ENCODE measurements at places on chromosomes 5 and 9. TPM values are rescaled to one million over a fixed set of nuclear protein-coding genes. Genes with fewer than 3 reads are reported as not detected.

The BAG1 gene
- 80.2 TPM for total RNA-seq

The CD274 gene
- 1.6 TPM for total RNA-seq

The MSANTD3 gene
- 21.8 TPM for total RNA-seq

- no peak overlapping the region for H3K4me3 ChIP-seq
- H3K36me3 ChIP-seq = no peaks in the 10 kb centered on the region
- no peak overlapping the region for H3K27ac ChIP-seq
These were observed 13.2 kb downstream of the NR3C1 start for GRCh38 chr5:143390258-143390657.

GRCh38 chr5:17808566-17808965 lies 174.3 kb downstream of the TAF11L14 start:
- H3K4me1 ChIP-seq = no peaks in the 10 kb centered on the region
- no peak overlapping the region for H3K27ac ChIP-seq
- no peaks in the 10 kb centered on the region for H3K36me3 ChIP-seq
- H3K27me3 ChIP-seq = no peaks in the 10 kb centered on the region
- DNase-seq = no peak

- H3K36me3 ChIP-seq = no peaks in the 10 kb centered on the region
- H3K4me1 ChIP-seq = no peaks in the 10 kb centered on the region
- no peak overlapping the region for H3K4me3 ChIP-seq
- DNase-seq = no peak
- no peak overlapping the region for H3K27ac ChIP-seq
These were observed 1042.3 kb downstream of the CDH12 start for GRCh38 chr5:21810737-21811316.

- H3K36me3 ChIP-seq = no peaks in the 10 kb centered on the region
- H3K27me3 ChIP-seq = no peaks in the 10 kb centered on the region
- DNase-seq = no peak
- H3K4me3 ChIP-seq = no peak overlapping the region
These were observed 136.4 kb downstream of the GRIA1 start for GRCh38 chr5:153626836-153627235.

Data from body of pancreas (tissue), 4 donors.